Glutamatergic neuron (in vitro differentiated cells): ENCODE measurements at places on chromosomes 12 and 14. TPM values are rescaled to one million over a fixed set of nuclear protein-coding genes. Genes with fewer than 3 reads are reported as not detected.

DNA sequence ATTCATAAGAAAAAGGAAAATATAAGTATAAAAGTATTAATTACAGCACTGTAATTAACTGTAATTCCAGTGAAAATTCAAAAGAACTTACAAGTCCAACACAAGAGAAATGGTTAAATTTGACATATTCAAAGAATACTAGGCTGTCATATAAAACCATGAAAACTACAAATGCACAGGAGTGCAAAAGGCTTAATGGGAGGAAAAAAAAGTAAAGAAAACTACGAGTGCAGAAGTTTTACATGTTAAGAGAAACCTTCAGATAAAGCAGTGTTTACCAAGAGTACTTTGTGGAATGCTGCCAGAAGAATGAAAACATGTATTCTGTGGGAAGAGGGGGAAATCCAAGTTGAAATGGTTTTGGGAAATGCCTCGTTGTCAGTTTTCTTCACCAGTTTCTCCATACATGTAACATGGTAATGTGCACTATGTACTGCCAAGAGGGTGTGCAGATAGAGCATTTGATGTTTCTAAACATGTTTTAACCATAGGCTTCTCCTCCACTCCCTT is 9.1 kb downstream of the HEATR5A start:
- H3K27me3 ChIP-seq: no peaks in the 10 kb centered on the region
- DNase-seq: no peak
- no peaks in the 10 kb centered on the region for H3K36me3 ChIP-seq
- no peak overlapping the region for H3K4me3 ChIP-seq
- H3K4me1 ChIP-seq: peaks cover 2% of the 10 kb centered on the region
- H3K27ac ChIP-seq: no peak overlapping the region

- peak overlapping the region; percentile 87 for H3K4me3 ChIP-seq
- H3K36me3 ChIP-seq: no peaks in the 10 kb centered on the region
- no peak overlapping the region for H3K27ac ChIP-seq
- H3K27me3 ChIP-seq: peaks cover 10% of the 10 kb centered on the region
Measured at GRCh38 chr12:94873734-94874517, 129.6 kb downstream of the NDUFA12 start.

DNA sequence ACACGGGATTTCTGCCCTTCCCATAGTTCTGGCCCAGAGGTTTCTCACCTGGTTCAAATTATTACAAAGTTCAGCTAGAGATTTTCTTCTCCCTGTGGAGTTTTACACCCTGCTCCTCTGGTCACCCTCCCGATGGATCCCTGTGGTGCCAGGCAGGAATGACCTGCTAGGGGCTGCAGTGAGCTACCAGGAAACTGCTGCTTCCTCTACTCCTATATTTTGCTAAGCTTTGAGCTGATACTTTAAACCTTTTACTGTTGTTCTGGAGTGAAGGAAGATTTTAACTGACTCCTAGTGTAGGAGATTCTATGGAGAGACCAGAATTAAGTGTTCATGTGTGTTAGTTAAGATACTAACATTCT is 30.4 kb upstream of the LRIG3 start:
- no peaks in the 10 kb centered on the region for H3K4me1 ChIP-seq
- no peak for DNase-seq
- no peak overlapping the region for H3K4me3 ChIP-seq

- H3K36me3 ChIP-seq: peaks cover 5% of the 10 kb centered on the region
- no peak overlapping the region for H3K4me3 ChIP-seq
- H3K27ac ChIP-seq: no peak overlapping the region
- no peaks in the 10 kb centered on the region for H3K4me1 ChIP-seq
- H3K27me3 ChIP-seq: no peaks in the 10 kb centered on the region
- DNase-seq: no peak
Measured at GRCh38 chr12:32836710-32837109, 59.9 kb downstream of the PKP2 start.

DNA sequence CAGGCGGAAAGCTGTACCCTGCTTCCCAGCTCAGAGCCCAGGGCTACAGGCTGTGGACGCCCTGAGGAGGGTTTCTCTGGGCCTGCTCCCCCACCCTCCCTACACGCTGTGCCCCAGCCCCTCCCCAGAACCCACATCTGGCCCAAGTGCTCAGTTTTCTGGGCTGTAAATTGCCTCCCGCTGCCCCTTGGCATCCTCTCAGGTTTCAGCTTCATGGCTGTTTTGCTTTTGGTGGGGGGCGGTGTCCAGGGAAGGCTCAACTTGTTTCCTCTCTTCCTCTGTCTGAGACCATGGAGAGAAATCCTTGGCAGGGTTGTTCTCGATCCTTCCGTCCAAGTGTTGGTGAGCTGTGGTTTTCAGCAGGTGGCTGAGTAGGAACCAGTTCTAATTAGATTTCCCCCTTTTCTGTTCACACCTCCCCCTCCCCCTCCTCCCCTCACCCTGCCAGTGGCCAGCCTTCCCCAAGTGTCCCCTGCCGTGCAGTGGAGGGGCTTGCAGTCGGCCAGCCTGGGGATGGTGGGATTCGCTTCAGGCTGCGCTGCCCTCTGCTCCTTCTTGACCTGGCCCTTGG is 61.8 kb downstream of the TSPAN9 start:
- H3K4me3 ChIP-seq: peak overlapping the region; percentile 42
- no peak for DNase-seq
- H3K36me3 ChIP-seq: no peaks in the 10 kb centered on the region
- H3K27ac ChIP-seq: no peak overlapping the region
- H3K4me1 ChIP-seq: peaks cover 27% of the 10 kb centered on the region

DNA sequence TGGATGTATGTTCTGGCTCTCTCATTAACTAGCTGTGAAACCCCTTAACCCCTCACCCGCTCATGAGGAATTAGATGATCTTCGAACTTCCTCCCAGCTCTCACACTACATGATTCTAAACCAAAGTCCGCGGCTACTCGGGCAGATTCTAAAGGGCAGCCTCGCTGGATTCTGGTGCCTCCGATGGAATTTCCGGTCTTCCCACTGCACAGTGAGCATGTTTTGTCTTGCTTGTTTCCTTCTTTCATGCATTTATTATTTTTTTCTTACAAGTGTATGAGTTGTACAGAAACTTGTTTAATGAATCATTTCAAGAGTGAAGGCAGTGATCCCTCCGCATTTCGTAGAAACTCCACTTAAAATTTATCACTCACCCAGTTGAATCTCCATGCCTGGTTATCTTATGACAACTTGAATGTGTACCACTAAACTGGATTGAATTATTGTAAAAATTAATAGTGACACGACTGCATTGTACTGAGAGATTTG is 4.5 kb upstream of the HCAR3 start:
- no peaks in the 10 kb centered on the region for H3K4me1 ChIP-seq
- peaks cover 1% of the 10 kb centered on the region for H3K27me3 ChIP-seq
- H3K27ac ChIP-seq: no peak overlapping the region
- no peaks in the 10 kb centered on the region for H3K36me3 ChIP-seq
- H3K4me3 ChIP-seq: no peak overlapping the region

DNA sequence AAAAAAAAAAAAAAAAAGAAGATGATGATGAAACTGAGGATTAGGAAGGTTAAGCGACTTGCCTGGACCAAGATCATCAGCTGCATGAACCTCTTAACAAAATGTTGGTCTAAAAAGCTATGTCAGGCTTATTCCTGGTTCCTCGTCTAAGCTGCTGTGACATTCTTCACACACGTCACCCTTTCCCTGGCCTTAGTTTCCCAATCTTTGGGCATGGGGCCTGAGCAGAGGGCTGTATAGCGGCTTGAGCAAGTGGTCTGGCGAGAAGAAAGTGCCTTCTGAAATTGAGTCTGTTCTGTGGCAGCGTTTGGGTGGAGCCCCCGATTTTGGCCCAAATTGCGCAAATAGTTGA is 58.7 kb upstream of the CCND2 start:
- no peaks in the 10 kb centered on the region for H3K27me3 ChIP-seq
- no peak overlapping the region for H3K4me3 ChIP-seq
- no peak overlapping the region for H3K27ac ChIP-seq
- DNase-seq: no peak

GRCh38 chr12:120614848-120615247 is 25.6 kb upstream of the CABP1 start:
- no peak overlapping the region for H3K4me3 ChIP-seq
- no peaks in the 10 kb centered on the region for H3K36me3 ChIP-seq
- peaks cover 4% of the 10 kb centered on the region for H3K27me3 ChIP-seq
- H3K27ac ChIP-seq: no peak overlapping the region
- no peaks in the 10 kb centered on the region for H3K4me1 ChIP-seq

DNA sequence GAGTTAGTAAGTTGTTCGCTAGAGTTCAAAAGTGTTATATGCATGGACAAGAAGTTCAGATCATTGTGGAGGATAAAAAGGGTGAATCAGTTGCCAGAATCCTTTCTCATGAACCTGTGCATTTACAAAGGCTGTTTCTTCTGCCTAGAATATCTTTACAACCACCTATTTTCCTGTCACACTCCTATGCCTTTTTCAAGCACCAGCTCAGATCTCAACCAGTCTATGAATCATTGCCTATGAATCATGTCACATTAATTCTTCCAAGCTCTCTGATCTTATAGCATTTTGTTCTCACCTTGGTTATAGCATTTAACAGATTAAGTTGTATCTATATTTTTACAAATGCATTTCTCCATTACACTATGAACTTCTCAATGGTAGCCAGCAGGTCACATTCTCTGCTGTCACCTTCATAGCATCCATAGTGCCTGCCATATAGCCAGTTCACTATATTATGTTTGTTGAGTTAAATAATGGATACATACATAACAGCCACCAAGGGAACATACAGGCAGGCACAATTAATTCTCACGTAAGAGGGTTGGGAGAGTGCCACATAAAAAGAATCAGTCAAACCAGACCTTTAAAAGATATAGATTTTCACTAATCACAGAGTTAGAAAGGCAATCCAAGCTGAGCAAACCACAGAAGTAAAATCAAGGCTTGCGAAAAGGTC is 573.0 kb downstream of the FOXG1 start:
- H3K4me1 ChIP-seq: no peaks in the 10 kb centered on the region
- no peak for DNase-seq
- H3K4me3 ChIP-seq: no peak overlapping the region
- H3K27me3 ChIP-seq: no peaks in the 10 kb centered on the region
- no peaks in the 10 kb centered on the region for H3K36me3 ChIP-seq
- H3K27ac ChIP-seq: no peak overlapping the region

DNA sequence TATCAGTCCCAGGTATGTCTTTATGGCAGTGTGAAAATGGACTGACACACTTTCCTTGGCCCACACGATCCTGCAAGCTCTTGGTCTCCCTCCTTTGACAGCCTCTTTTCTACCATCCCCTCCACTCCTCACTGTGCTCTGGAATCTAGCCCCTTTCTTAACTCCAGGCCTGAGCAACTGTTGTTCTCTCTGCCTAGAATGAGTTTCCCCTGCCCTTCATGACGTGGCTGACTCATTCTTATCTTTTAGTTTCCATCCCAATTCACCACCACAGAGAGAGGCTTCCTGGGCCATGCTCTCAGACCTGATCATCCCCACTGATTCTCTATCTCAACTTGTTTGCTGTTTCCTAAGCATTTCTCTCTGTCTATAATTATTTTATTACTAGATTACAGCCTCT is 157.4 kb upstream of the HMGA2 start:
- peaks cover 11% of the 10 kb centered on the region for H3K36me3 ChIP-seq
- no peak for DNase-seq
- H3K4me1 ChIP-seq: peaks cover 15% of the 10 kb centered on the region
- no peak overlapping the region for H3K27ac ChIP-seq
- no peak overlapping the region for H3K4me3 ChIP-seq

DNA sequence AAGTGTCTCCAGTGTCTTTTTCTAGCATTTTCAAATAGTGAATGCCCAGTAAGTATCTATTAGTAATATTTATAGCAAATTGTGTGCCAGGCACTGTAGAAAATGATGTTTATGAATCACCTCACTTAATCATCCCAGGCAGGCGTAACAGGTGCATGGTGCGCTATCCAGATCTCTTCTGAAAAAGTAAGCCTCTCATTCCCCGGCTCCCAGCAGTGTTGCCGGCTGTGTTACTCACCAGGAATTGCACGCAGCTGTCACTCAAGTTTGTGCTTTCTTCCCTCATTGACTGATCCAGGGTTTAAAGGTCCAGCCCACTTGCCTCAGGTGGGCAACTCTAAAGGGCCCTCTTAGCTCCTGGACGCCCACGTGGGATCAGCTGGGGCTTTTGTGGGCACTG is 173.8 kb upstream of the RASSF8 start:
- H3K36me3 ChIP-seq: no peaks in the 10 kb centered on the region
- peak; percentile 14 for DNase-seq
- H3K4me1 ChIP-seq: peaks cover 25% of the 10 kb centered on the region
- H3K4me3 ChIP-seq: no peak overlapping the region
- H3K27me3 ChIP-seq: no peaks in the 10 kb centered on the region

DNA sequence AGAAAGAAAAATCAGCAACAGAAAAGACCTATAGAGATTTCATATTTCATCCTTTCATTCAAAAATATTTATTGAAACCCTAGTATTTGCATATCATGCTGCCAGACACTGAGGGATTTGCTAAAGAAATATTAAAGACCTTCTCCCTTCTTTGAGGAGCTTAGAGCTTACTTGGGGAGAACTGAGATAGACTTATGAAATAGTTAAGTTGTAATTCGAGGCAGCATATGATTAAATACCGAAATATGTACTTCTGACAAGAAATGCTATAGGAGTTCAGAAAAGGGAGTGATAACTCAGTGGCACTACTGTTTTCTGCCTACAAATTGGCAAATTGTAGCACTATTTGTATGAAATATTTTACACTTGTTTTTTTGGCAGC is 59.1 kb downstream of the PLXNC1 start:
- no peaks in the 10 kb centered on the region for H3K4me1 ChIP-seq
- peaks cover 1% of the 10 kb centered on the region for H3K27me3 ChIP-seq
- H3K27ac ChIP-seq: no peak overlapping the region
- DNase-seq: no peak
- H3K36me3 ChIP-seq: no peaks in the 10 kb centered on the region

DNA sequence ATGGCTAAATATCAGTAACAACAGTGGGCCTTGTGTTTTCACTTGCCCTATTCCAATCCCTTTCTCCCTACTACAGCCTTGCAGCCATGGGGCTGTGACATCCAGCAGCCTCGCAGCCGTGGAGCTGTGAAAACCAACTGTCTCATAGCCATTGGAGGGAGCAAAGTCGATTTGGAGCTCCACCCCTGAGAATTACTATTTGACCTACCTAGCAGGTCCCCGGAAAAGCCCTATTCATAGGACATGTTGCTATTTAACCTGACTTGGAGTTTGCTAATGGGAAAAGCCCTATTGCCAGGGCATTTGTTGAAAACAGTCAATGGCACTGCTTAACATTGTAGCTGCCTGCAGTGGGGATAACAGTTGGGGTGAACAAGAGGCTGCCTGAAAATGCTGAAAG is 33.3 kb downstream of the ERG28 start:
- no peaks in the 10 kb centered on the region for H3K4me1 ChIP-seq
- H3K4me3 ChIP-seq: no peak overlapping the region
- H3K36me3 ChIP-seq: no peaks in the 10 kb centered on the region
- no peaks in the 10 kb centered on the region for H3K27me3 ChIP-seq

GRCh38 chr14:99606359-99606758 is 2.4 kb upstream of the CCDC85C start:
- DNase-seq: no peak
- peak overlapping the region; percentile 84 for H3K27ac ChIP-seq
- peaks cover 24% of the 10 kb centered on the region for H3K4me1 ChIP-seq
- H3K4me3 ChIP-seq: peak overlapping the region; percentile 91
- H3K36me3 ChIP-seq: no peaks in the 10 kb centered on the region

- no peak overlapping the region for H3K27ac ChIP-seq
- no peak for DNase-seq
- H3K36me3 ChIP-seq: peaks cover 11% of the 10 kb centered on the region
- H3K27me3 ChIP-seq: peaks cover 3% of the 10 kb centered on the region
- no peak overlapping the region for H3K4me3 ChIP-seq
- H3K4me1 ChIP-seq: no peaks in the 10 kb centered on the region
Measured at GRCh38 chr12:91805031-91805430, 340.6 kb downstream of the BTG1 start.

INHBC gene
- not detected for total RNA-seq

ADCY6 gene
- total RNA-seq: 17.4 TPM

IL26 gene
- not detected for total RNA-seq

DPPA3 gene
- total RNA-seq: not detected

POTEG gene
- not detected for total RNA-seq

RTL1 gene
- total RNA-seq: not detected

BDKRB1 gene
- not detected for total RNA-seq

IQSEC3 gene
- total RNA-seq: 41.4 TPM
